ENCODE measurements at places on chromosomes 6 and 20.

DNA sequence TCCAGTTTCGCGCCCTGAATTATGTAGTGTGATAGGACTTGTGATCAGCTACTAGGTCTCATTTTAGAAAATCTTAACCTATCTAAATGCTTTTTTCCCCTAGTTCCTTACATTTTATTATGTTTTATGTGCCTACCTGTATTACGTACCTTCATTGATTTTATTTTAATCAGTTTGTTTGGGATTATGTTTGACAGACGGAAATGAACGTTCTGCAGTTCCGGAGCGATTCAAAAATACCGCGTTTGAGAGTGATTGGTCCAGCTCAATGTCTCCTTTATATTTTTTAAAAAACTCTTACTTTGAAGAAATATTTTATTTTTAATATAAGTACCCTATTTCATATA is 114.3 kb upstream of the BTN3A2 start:
- DNase-seq, result peak; percentile 55

GRCh38 chr6:4010048-4010447 is 68.9 kb downstream of the FAM217A start:
- DNase-seq, result no peak

GRCh38 chr20:4067600-4068261 is 52.4 kb upstream of the RNF24 start:
- peak; percentile 88 for DNase-seq

DNA sequence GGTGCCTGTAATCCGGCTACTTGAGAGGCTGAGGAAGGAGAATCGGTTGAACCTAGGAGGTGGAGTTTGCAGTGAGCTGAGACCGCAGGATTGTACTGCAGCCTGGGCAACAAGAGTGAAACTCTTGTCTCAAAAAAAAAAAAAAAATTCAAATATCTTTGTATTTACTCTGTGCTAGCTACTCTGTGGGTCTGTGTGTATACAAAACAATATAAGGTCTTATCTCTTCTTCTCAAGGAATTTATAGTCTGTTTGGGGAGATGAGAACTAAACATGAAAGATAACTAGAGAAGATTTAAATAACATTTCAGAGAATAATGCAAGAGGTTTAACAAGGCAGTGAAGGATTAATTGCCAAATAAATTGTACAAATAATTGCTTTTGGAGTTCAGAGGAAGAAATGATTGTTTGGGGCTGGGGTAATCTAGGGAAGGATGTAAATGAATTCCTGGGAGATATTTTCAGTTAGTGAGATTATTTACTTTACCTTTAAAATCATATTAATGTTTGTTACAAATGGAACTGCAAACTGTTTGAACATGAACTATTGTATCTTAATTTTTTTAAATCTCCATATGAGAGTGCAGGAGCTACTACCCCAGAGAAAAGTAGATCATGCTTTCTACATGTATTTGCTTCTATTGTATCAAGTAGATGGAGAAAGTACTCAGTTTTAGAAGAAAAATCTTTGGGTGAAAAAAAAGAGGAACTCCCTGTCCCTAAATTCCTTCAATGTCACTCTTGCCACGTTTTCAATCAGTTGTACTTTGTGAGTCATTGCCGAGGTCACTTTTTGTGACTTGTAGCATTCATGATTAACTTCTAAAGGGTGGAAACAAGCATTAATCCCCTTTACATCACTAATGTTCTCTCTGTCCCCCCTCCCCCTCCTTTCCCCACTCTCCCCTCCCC is 39.0 kb downstream of the NCOA3 start:
- peak; percentile 24 for DNase-seq

DNA sequence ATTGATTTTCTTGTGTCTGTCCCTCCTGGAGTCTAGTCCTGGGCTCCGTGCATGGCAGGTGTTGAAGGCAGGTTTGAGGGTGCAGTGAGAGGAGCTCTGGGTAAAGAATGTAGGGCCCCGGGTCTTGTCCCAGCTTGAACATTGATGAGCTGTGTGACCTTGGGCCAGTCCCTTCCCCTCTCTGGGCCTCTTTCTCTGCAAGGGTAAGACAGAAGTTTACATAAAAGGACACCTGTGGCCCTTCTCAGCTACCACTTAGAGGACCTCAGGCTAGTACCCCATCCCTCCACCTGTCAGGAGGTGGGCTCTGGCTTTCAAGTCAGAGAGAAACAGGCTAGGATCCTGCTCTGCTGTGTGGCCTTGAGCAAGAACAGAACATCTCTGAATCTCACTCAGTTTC is 55.3 kb upstream of the CTNNBL1 start:
- DNase-seq, result no peak

- DNase-seq, result no peak
Measured at GRCh38 chr6:133435065-133435728, 194.0 kb downstream of the EYA4 start.

- no peak for DNase-seq
Measured at GRCh38 chr6:108742041-108742440, 106.2 kb upstream of the ARMC2 start.

- no peak for DNase-seq
Measured at GRCh38 chr6:41658636-41659035, 20.4 kb downstream of the MDFI start.

GRCh38 chr6:156976216-156977127 is 199.3 kb downstream of the ARID1B start:
- no peak for DNase-seq

- DNase-seq, result no peak
Measured at GRCh38 chr6:158164579-158165170, 3.4 kb downstream of the SERAC1 start.

- DNase-seq, result no peak
Measured at GRCh38 chr6:66965227-66965626, 1258.2 kb upstream of the EYS start.

GRCh38 chr20:44342248-44342647 is 5.4 kb downstream of the R3HDML start:
- peak; percentile 8 for DNase-seq

- peak; percentile 62 for DNase-seq
Measured at GRCh38 chr20:47502271-47503239, 868 bp downstream of the NCOA3 start.

DNA sequence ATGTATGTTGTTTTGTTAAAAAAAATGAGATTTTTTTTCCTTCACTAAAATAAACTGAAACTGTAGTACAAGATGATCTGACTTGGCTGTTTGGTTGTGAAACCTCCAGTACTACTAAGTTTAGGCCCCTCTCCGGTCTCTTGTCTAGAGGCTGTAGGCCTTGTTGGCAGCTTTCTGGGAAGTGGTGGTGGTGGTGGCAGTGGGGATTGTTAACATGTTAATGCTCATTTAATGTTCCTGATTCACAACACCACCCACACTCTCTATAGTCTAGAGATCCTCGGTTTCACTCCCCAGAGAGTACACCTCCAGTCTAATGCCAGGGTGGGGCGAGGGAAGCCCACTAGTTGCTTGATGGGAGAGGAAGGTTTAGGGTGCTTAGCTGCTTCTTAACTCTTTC is 24.1 kb downstream of the STK4 start:
- no peak for DNase-seq

DNA sequence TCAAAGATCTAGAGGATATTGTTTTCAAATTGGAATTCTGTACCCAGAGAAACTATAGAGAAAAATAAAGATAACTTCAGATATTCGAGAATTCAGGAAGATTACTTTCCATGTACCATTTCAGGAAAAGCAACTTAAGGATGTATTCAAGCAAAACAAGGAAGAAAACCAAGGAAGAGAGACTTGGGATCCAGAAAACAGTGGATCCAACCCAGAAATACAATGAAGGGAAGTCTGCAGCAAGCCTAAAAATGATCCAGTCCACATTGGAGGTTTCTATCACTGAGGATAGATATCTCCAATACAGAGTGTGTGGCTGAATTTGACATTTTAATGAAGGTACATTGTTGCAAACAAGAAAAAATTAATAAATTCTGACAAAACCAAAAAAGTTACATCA is 201.0 kb downstream of the EYA2 start:
- DNase-seq, result no peak

DNA sequence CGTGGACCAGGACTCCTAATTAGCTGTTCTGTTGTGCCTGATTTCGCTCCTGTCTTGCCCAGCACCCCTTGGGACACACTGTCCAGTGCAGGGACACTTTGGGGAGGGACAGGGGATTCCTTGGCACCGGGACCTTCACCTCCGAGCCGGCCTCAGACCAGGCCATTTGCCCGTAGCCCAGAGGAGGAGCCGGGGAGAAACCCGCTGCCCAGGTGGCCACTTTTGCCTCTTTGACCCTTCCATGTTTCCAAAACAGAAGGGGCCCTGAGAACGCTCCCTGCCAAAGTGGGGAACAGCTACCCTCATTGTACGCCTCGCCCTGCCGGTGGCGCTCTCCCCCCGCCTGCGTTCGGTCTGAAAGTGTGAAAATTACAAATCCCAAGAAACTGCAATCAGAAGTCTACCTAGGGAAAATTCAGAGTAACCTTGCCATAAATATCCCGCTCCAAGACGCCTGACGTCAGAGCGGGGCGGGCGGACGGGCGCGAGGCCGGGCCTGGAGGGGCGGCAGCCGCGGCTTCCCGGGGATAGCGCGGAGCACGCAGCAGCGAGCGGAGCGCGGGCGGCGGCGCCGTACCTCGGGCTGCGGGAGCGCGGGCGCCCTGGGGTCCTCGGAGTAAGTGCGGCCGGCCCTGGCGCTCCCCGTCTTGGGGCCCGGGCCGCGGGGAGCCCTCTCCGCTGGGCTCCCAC is at the start of gene DAAM2:
Gene DAAM2 (plus strand): TSS at position 527 of the 690 bp plus-strand sequence. CDS start 63,927 bp downstream, outside the sequence.
- peak; percentile 41 for DNase-seq

DNA sequence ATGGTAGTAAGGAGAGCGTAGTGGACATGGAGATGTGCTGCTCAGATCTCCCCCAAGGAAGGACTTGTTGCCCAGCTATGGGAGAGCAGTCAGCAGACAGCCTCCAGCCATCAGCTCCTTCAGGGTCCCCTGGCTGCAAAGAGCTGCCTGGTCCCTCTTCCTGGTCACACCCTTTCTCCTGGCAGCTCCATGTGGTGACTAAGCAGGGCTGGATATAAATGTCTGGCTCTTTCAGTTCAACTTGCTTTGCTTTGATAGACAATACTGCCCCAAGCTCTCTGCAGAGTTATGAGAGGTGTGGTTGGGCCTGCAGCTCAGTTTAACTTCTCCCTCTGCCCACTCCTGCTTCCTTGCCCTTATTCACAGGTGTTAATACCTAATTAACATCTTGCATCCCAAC is 64.1 kb upstream of the DDR1 start:
- DNase-seq, result peak; percentile 80

DNA sequence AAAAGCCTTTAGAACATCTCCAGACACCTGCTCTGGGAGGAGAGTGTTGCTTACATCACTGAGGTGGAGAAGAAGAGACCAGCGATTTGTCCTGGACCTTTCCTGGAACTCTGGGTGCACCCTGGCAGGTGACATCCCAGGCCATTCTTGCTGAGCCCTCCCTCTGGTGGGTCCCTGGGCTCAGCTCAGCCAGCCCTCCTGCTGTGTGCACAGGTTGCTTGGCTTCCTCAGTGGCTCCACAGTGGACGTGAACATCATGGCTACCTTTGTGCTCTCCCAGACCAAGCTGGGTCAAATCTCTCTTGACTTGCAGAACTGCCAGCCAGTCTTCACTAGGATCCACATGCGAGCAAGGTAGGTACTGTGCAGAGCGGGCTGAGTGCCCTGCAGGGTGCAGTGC is 19.9 kb upstream of the BPIFA2 start:
- DNase-seq, result no peak

DNA sequence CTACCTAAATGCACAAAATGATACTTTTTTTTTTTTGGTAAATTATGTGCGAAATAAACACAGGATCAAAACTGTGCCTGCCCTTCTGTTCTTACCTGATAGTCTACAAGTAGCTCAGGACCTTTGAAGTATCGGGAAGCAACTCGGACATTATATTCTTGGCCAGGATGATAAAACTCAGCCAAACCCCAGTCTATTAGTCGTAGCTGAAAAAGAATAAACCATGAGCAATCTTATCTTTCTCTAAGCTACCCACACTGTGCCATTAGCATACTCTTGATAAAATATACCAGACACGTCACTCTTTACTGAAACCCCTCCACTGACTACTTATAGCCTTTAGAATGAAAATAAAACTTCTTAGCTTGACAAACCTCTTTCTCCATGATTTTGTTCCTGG is 29.8 kb upstream of the TBC1D20 start:
- no peak for DNase-seq

DNA sequence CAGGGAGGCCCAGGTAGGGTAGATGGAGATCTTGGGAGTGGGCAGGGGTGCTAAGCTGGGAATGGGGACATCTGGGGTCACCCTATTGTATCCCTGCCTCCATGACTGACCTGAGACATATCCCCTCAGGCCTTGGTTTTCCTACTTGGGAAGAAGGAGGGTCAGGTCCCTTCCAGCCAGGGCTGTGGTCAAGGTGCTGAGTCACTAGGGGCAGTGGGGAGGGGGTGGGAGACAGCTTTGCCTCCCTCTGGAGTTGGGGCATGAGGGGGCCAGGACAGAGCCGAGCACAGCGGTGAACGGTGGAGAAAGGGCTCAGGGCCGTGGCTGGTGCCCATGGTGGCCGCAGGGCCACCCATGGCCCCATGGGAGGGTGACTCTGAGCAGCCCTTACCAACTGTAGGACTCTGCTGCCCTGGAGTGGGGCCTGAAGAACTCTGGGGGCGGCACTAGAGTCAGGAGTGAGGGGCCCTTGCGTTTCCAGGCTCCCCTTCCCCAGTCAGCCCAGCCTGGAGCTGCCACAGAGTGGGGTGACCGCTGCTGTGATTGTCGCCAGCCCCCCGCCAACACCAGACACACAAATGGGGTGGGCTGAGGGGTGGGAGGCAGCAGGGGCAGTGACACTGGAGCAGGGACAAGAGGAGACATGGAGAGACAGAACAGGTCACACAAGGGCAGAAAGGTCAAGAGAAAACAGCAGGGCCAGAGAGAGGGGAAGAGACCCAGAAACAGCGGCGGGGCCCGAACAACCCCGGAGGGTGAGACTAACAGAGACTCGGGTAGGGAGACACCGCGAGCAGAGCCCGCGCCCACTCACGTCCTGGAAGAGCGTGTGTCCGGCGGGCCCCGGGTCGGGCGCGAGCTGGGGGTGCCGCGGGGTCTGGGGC is 576 bp downstream of the NECAB3 start:
- peak; percentile 40 for DNase-seq

DNA sequence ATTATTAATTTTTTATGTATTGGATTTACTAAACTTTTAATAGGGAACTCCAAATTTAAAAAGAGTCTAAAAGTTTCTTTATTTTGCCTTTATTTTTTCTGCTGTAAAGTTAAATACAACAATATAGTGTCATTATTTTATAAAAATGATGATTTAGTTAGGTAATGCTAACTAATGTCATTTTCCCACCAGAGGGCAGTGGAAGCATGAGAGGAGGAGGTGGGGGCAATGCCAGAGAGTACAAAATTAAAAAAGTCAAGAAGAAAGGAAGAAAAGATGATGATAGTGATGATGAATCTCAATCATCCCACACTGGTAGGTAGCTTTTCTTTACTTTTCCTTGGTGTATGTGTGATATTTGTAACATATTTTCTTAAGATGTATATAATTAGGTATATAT is 20.2 kb upstream of the FHL5 start:
- no peak for DNase-seq

DNA sequence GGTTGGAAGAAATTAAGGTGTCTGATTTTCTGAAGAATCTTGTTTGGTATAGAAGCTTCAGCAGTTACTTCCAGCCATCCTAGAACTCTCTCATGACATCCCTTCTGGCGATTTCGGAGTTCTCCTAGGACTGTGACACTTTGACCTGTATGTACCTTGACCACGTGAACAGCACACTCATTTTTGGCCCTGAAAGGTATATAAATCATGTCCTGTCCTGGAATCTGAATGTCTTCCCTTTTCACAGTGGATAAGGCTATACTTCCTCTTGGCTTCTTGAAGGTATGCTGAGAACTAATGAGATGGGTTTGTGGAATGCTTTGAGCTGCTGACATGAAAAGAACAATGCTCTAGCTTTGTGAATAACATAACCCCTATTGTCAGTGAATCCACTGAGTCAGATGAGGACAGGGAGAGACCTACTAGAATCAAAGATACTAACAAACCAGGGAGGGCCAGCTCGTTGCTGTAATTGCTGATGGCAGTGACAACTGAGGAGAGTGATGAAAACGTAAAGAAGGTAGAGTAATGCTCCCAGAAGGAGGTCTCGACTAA is 6.0 kb upstream of the ZDHHC14 start:
- DNase-seq, result no peak

All from IMR-90 (cell line).